ENCODE measurements at places on chromosomes 3 and 15.

DNA sequence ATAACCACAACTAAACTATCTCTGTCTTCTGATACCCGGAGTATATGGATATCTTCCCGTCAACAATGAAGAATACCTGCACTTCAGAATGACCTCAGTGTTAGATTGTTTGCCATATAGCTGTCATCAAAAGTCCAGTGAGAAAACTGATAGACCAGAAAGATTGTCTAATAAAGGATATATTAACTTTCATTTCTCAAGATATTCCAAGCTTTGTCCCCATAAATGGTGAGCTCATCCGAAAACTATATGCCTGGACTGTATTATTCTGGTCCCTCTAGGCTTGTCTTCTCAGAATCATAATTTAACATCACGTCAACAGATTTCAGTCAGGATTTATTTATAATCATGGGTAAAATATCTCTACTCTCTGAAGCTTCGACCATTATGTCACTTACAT, 100.5 kb downstream of the ATP8B4 start:
- no peak for DNase-seq
- no peaks in the 10 kb centered on the region for H3K27me3 ChIP-seq
- H3K27ac ChIP-seq = no peak overlapping the region
- no peaks in the 10 kb centered on the region for H3K4me1 ChIP-seq

GRCh38 chr3:168094877-168095610, 680 bp downstream of the GOLIM4 start:
- no peaks in the 10 kb centered on the region for H3K36me3 ChIP-seq
- H3K4me1 ChIP-seq = no peaks in the 10 kb centered on the region
- H3K27me3 ChIP-seq = no peaks in the 10 kb centered on the region
- peak; percentile 17 for DNase-seq
- peak overlapping the region; percentile 37 for H3K4me3 ChIP-seq
- no peak overlapping the region for H3K27ac ChIP-seq

GRCh38 chr15:61768131-61768530, 292.1 kb downstream of the VPS13C start:
- H3K36me3 ChIP-seq = no peaks in the 10 kb centered on the region
- DNase-seq = no peak
- H3K27me3 ChIP-seq = no peaks in the 10 kb centered on the region
- no peak overlapping the region for H3K27ac ChIP-seq
- no peak overlapping the region for H3K4me3 ChIP-seq
- H3K4me1 ChIP-seq = no peaks in the 10 kb centered on the region

DNA sequence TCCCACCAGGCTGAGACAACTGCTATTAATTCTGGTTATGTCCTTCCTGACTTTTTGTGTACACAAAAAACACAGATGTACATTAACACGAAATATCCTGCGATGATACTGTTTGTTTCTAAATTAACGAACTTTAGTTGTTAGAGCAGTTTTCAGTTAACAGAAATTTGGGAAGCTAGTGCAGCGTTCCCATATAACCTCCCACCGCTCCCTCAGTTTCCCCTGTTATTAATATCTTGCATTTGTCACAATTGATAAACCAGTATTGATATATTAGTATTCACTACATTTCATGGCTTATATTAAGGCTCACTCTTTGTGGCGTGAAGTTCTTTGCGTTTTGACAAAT, 45.3 kb upstream of the RNU6-1 start:
- no peaks in the 10 kb centered on the region for H3K27me3 ChIP-seq
- H3K27ac ChIP-seq = no peak overlapping the region
- no peak for DNase-seq
- H3K4me1 ChIP-seq = no peaks in the 10 kb centered on the region

DNA sequence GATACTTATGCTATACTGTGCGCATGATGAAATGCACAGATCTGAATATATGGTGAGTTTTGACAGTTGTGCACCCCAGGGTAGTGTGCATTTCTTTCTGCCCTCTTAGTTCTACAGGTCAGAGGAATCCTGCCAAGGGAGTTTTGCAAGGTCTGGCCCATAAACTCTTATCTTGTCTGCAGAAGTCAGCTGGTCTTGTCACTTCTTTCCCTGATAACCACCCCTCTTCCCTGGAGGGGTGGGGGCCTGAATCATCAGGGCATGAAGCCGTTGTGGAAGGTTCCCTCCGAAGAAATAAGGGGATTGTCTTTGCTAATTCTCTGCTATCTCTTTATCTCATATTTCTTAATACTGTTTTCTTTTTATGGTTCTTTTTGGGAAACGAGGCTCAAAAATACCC, 30.4 kb downstream of the TRIM71 start:
- DNase-seq = no peak
- no peak overlapping the region for H3K27ac ChIP-seq
- no peaks in the 10 kb centered on the region for H3K4me1 ChIP-seq
- no peak overlapping the region for H3K4me3 ChIP-seq

DNA sequence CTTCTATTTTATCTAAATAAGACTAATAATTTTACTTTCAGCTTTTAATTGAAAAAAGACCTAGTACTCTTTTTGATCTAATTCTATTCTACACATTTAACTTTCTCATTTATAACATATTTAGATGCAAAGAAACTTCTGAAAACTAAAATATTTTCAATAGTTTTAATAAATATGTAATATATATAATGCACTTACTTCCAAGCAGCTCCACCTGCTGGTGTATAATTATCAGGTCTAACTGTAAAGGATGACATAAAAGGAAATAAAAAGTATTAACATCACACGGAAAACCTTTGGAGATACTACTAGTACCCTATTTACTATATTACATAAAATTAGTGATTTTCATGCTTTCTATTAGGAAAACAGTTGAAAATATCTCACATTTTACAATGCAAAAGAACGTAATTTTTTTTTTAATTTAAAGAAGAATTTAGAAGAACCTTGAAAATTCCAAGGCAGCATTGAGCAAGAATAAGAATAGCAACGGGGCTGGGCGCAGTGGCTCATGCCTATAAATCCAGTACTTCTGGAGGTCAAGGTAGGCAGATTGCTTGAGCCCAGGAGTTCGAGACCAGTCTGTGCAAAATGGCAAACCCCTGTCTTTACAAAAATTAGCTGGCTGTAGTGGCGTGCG, 10.2 kb downstream of the PLSCR5 start:
- H3K4me1 ChIP-seq = no peaks in the 10 kb centered on the region
- no peak for DNase-seq
- H3K36me3 ChIP-seq = no peaks in the 10 kb centered on the region
- H3K4me3 ChIP-seq = no peak overlapping the region
- H3K27me3 ChIP-seq = no peaks in the 10 kb centered on the region
- no peak overlapping the region for H3K27ac ChIP-seq

DNA sequence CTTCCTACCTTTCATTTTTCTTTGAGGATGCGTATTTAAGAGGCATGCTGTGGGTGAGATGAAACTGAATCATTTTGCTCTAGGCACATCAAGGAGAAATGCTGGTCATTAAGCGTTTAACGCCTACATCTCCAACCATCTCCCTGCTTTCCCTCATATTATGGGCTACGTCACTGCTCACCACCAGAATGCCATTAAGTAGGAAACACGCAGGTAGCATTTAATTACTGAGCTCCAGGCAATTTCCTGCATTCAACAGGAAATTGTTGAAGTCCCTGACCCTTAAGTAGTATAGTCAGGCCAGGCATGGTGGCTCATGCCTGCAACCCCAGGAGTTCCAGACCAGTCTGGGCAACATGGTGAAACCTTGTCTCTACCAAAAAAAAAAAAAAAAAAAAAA, 66.1 kb downstream of the CHSY1 start:
- DNase-seq = no peak
- peaks cover 3% of the 10 kb centered on the region for H3K4me1 ChIP-seq
- no peak overlapping the region for H3K27ac ChIP-seq

Data from naive thymus-derived CD4-positive, alpha-beta T cell (primary cell).